ENCODE measurements at places on chromosomes 4 and X.

- no peak for DNase-seq
Measured at GRCh38 chr4:172152284-172152683, 339.1 kb downstream of the GALNTL6 start.

- DNase-seq: no peak
Measured at GRCh38 chr4:84804136-84804535, 162.4 kb downstream of the WDFY3 start.

- DNase-seq: no peak
Measured at GRCh38 chr4:139743027-139743426, 77.4 kb downstream of the MGST2 start.

- DNase-seq: no peak
Measured at GRCh38 chr4:132169660-132170059, 979.4 kb upstream of the PCDH10 start.

GRCh38 chr4:176841711-176842112 is 49.0 kb upstream of the VEGFC start:
- no peak for DNase-seq

DNA sequence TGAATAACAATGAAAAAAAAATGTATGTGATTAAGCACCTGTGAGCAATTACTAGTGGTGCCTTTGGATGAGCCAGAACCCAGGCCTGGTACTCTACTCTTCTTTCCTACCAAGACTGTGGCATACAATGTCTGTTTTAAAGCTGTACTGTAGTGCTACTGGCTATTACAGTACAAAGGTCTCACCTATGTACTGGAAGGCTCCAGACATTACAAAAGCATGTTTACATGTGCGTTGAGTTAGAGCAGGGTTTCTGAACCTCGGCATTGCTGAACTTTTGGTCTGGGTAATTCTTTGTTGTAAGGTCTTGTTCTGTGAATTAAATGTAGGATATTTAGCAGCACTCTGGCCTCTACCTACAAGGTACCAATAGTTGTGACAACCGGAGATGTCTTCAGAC is 153.8 kb downstream of the SPATA18 start:
- DNase-seq: no peak

GRCh38 chr4:172573899-172574298 is 594.7 kb upstream of the GALNT7 start:
- no peak for DNase-seq

DNA sequence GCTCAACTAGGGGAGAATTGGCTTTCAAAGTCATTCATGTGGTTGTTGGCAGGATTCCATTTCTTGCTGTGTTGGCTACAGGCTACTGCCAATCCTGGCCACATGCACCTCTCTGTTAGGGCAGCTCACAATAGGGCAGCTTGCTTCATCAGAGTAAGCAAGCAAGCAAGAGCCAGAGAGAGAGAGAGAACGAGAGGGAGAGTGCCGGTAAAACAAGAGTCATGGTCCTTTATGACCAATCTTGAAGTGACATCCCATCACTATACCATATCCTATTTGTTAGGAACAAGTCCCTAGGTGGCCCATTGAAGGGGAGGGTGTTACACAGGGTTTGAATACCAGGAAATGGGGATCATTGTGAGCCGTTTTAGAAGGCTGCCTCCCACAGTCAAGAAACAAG is 33.0 kb upstream of the TLR2 start:
- no peak for DNase-seq

DNA sequence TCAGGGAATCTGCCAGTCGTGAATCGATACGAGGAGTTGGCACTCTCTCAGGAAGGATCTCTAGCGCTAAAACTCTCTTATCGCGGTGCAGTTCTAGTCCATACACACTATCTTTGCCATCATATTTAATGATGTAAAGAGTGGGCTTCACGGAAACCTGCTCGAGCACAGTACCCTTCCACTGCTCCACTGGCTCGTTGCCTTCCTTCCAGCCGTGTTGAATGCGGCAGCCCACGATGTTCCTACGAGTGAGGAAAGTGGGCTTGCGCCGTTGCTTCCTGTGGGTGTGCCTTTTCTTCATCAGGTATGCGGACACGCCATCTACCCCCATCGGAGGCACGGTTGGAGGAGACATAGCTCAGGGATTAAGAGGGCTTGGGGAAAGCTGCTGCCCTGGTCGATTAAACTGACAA is 661 bp downstream of the SPIN4 start:
- DNase-seq: no peak

- DNase-seq: no peak
Measured at GRCh38 chrX:13266641-13267345, 53.1 kb downstream of the ATXN3L start.

GRCh38 chrX:26574234-26574633 is 358.3 kb downstream of the MAGEB5 start:
- no peak for DNase-seq

DNA sequence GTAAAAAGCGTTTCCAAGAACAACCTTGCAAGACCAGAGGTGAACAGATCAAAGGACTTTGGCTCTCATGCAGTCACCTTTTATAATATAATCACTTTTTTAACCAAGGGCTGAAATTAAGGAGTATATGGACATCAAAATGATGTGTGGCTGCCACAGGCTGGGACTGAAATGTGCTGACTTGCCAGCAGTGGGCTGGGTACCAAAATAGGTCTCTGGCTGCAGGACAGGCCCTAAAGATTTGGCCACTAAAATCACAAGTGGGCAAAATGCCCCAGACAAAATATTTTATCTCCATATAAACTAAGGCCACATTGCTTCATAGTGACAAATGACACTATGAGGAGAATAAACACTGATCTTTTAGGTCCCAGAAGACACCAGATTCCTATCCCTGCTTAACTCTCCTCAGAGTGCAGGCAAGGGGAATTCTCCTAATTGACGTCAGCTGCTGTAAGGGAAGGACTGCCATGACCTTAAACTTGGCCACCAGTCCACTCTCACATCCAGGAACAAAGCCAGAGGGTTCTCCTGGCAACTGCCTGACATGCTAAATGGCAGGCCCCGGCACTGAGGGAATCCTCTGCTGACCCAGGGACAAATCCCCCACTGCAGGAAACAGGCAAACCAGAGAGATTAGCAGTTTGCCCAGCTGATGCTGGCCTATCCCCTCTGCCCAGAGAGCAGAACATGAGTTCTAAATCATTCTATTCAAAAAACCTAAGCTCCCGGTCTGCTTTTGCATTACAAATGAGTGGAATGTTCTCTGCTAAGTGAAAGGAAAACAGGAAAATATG is 155.8 kb downstream of the PPP3CA start:
- no peak for DNase-seq

- no peak for DNase-seq
Measured at GRCh38 chrX:8760021-8760420, 28.1 kb upstream of the ANOS1 start.

DNA sequence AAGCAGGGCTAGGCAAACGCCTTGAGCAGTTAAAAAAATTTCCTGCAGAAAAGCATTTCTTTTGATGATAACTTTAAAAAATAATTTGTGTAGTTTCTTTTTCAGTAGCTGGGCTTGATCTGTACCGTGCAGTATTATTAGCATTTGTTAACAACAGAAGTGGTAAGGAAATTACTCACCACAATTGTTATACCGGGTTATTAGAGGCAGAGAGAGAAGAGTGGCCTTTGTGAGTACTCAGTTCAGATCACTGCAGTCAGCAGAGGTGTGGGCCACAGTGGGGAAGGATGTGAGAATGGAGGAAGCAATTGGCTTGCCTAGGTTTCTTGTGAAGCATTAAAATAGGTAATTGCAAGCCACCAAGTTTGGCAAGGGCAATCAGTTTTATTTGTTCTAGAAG is 14.3 kb upstream of the IL21 start:
- no peak for DNase-seq

- no peak for DNase-seq
Measured at GRCh38 chr4:57443787-57444186, 333.6 kb upstream of the IGFBP7 start.

GRCh38 chr4:105569057-105569865 is 16.8 kb downstream of the ARHGEF38 start:
- DNase-seq: no peak

- no peak for DNase-seq
Measured at GRCh38 chr4:127214931-127215330, 417.8 kb upstream of the INTU start.

- no peak for DNase-seq
Measured at GRCh38 chr4:149584722-149585121, 230.9 kb downstream of the IQCM start.

- DNase-seq: no peak
Measured at GRCh38 chr4:19438233-19438632, 813.5 kb upstream of the SLIT2 start.

GRCh38 chr4:169658975-169659715 is 38.8 kb downstream of the CLCN3 start:
- DNase-seq: no peak

- no peak for DNase-seq
Measured at GRCh38 chrX:35098419-35098818, 155.8 kb downstream of the FAM47B start.

DNA sequence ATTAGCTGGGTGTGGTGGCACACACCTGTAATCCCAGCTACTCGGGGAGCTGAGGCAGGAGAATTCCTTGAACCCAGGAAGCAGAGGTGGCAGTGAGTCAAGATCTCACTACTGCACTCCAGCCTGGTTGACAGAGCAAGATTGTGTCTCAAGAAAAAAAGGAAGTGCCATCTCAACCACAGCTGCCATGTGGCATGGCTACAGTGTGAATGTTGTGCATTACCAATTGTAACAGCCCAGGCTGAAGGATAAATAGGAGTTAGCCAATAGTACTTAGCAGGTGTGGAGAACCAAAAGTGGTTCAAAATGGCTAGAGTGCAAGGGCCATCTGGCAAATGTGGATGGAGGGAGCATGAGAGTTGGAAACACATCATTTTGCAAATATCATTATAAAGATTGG is 28.9 kb downstream of the SLC25A5 start:
- DNase-seq: no peak

DNA sequence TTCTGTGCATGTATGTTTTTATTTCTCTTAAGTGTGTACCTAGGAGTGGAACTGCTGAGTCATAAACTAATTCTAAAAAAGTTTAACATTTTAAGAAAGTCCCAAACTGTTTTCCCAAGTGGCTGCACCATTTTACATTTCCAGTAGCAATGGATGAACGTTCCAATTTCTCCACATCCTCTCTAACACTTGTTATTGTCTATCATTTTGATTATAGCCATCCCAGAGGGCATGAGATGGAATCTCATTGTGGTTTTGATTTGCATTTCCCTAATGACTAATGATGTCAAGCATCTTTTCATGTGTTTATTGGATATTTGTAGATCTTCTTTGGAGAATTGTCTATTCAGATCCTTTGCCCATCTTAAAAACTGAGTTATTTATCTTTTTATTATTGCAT is 82.5 kb downstream of the PPEF1 start:
- no peak for DNase-seq

DNA sequence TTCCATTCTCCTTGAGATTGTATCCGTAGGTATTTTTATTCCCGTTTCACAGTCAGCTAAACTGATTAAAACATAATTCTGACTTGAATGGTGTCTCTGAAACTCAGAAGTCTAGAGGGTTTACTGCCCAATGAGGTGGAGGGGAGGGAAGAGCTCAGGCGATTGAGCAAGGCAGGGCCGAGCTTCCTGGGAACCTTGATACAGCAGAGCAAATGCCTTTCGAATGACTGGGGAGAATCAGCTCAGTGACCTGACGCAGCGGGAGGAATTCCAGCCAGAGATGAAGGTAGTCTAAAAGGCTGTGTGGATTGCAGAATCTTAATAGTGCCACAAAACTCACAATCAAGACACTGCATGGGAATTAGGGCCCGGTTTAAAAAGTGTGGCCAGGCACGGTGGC is 233.6 kb downstream of the EVC2 start:
- DNase-seq: no peak

GRCh38 chrX:130176354-130176776 is 4.6 kb downstream of the RAB33A start:
- no peak for DNase-seq

GRCh38 chr4:109303140-109303496 is 660 bp upstream of the COL25A1 start:
- no peak for DNase-seq

- DNase-seq: no peak
Measured at GRCh38 chr4:41683326-41683725, 65.2 kb downstream of the PHOX2B start.
